ENCODE measurements at places on chromosomes 1 and 21.
A peak's percentile ranks its signal among the peaks of the same experiment; 100 is the strongest.

GRCh38 chr1:23657659-23658275, 33.8 kb upstream of the RPL11 start:
- DNase-seq, result peak; percentile 5

- peak; percentile 31 for DNase-seq
These were observed 595 bp downstream of the AK2 start for GRCh38 chr1:33036051-33036525.

DNA sequence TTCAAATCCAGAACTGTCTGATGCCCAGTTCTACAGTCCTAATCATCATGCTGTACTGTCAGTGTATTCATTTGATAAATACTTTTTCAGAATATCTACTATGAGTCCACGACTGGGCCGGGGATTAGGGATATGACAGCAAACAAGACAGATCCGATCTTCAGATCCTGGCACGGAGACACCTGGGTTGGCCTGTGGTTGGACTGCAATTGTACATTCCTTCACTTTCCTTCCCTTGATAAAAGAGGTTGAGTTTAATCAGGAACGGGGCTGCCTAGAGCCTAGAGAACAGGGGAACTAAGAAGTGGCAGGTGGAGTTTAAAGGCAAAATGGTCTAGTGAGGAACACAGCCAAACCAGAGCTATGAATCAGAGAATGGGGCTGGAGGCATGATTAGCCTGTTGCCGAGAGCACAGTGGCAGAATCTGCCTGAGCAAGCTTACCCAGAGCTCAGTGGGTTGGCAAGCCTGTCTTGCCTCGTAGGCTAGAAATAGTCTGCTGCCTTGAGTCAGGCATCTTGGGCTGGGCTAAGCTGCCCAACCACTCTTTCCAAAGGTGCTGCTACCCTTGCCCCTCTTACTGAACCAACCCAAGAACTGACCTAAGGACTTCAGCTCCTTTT, 38.1 kb upstream of the PTCH2 start:
- DNase-seq, result no peak

GRCh38 chr1:99727575-99728185, 38.8 kb downstream of the FRRS1 start:
- no peak for DNase-seq

GRCh38 chr1:157968508-157968907, 24.9 kb upstream of the KIRREL1 start:
- no peak for DNase-seq

DNA sequence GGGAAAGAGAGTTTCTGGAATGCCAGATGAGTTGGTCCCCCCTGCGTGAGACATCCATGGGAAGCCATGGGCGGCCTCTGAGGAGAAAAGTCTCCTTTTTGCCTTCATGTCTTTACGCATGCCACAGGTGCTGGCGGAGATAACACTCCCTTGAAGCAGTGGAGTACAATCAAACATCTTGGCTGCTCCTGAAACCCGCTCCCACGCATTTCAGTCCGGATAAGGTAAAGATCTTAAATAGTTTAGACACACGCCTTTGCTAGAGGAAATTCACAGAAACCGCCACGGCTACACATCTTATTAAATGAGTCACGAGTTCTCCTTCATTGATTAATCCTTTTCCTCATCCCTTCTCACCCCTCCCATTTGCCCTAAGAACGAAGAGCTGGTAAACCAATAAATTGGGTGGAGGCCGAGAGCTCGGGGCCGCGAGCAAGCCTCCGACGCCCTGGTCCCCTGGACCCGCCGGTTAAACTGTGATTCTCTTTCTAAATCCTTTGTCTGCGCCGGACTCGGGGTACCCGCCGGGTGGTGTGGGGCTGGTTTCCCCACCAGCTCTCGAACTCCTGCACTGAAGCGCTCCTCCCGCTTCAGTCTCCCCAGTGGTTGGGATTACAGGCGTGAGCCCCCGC, 6.6 kb upstream of the ZNF669 start:
- DNase-seq, result no peak

- DNase-seq, result no peak
These were observed 64.9 kb downstream of the FGGY start for GRCh38 chr1:59361766-59362165.

DNA sequence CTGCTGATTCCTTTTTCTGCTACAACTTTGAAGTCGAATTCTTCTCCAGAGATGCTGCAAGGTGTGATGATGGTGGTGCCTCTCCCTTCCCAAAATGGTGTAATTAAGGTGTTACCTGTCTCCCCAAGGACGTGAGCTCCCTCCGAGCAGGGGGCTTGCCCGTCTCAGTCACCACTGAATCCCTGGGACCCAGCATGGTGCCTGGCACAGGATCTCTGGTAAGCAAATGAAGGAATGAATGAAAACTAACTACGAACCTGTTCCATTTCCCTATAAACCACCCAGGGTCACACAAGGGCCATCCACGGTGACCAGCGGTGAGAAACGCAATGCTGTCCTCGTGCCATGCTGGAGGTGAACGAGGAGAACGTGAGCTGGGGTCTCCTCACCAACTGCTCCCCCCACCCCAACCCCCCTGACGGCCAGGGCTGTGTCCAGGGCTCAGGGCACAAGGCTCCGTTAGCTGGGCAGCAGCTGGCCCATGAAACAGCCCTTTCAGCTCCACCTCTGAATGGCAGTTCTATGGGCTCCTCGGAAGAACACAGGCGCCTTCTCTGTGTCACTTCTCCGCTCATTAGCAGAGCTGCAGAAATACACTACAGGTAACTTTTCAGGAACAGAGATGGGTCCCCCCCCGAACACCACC, 2.2 kb upstream of the MATN1 start:
- DNase-seq, result no peak

DNA sequence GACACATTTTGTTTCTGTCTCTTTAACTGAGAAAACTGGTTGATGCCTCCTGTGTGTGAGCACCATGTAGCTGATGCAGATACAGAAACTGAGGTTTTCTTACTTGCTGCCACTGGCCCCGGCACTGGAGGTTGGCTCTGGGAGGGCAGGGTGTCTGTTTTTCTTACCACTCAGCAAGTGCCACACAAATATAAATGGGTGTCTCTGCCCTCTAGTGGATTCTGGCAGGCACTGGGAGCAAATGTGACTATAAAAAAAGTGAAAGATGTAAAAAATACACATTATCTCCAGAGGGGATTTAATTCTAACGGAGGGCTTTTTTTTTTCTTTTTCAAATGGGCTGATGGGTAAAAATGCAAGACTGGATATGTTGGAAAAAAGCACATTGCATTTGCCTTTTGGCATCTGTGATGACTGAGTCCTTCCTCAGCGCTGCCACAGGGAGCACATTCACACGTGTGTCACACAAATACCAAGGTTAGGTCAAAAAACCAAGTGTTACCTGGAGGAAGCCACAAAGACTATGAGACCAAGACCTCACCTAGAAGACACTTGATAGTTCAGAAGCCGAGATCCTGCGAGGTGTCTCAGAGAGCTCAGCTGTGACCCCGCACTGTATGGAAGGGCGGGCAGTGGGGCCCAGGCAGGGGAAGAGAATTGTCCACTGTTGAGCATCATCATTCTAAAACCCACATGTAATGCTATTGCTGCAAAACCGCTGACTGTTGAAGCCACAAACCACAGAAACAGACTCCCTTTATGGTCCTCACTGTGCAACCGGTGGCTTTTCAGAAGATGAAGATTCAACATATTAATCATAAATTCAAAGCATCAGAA, 18.9 kb downstream of the PGBD2 start:
- DNase-seq, result peak; percentile 16

GRCh38 chr1:94272388-94272787, 35.0 kb upstream of the ARHGAP29 start:
- DNase-seq, result no peak
